ENCODE measurements at places on chromosomes 1 and 21.

DNA sequence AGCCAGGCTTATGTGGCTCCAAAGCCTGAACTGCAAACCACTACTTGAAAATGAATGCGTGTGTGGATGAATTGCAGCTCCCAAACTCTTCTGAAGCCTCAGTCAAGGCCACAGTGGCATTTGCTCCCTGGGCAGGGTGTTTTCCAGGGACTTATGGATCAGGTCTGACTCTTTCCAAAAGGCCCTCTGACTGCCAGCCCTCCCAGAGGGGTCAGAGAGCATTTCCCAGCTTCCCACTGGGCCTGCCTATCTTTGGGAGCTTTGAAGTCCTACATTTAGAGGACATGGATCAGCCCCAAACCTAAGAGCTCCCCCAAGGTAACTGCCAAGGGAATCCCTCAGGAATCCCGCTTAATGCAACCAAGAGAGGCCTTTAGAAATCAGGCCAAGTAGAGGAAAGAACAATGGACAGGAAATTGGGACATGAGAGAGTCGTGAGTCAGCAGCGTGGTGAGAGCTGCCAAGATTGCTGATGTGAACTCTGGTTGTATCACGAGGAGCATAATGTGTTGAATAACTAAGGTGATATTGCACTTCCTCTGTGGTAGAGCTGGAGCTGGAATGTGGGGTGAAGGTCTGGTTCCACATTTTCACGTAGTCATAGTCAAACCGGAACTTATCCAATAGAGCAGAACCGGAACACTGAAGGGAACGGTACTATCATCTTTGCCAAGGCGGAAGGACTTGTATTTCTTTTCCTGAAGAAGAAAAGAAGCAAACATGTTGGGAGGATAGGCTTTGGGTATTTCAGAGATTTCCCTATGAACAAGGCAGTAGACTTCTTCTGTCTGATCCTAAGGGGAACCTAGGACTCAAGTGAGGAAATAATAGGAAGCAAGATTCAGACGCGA is 99.4 kb upstream of the JUN start:
- DNase-seq, result peak; percentile 99

- DNase-seq, result no peak
Measured at GRCh38 chr21:18274370-18274769, 29.7 kb downstream of the CHODL start.

DNA sequence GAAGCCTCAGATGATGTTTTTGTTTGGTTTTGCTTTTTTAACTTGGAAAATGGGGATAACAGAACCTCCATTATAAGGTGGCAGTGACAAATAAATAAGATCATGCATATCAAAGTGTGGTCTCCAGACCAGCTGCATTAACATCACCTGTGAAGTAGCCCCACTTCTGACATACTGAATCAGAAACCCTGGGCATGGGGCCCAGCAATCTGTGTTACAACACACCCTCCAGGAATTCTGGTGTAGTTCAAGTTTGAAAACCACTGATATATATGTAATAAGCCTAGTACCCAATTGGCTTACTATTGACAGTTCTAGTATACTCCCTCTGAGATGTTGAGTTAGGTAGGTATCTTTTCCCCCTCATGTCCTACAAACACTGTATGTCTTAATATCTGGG is 24.1 kb upstream of the RNF19B start:
- DNase-seq, result peak; percentile 92

DNA sequence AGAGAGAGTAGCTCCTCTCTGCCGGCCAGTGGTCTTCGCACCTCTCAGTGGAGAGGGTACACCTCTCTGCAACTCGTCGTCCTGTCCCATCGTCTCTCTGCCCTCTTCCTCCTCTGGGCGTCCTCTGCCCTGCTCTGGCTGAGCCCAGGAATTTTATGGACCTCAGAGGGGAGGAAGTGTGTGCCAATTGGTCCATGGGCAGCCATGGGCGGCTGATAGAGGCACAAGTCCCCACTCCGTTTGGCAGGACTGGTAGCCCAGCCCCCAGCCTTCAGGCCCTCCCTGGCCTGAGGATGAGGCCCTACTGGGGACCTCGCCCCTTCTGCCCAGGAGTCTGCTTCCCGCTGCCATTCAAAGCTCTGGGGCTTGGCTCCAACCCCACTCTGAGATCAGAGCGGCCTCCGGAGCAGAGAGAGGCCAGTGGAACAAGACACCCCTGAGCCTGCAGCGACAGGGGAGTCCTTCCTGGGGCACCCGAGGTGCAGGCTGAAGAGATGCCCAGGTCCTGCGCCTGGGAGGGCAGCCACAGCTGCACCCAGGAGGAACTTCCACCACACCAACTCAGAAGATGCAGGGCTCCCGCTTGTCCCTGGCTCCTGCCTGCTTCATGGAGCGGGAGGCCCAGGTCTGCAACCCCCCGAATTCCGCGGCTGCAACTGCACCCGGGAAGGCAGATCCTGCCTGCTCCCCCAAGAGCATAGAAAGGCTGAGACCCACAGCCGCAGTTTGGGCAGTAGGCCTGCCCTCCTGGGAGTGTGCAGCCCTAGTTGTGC is 659.9 kb downstream of the KCNT2 start:
- DNase-seq, result no peak

GRCh38 chr1:19009882-19010321 is 53.4 kb upstream of the IFFO2 start:
- DNase-seq, result peak; percentile 73

GRCh38 chr1:77143529-77144121 is 75.6 kb downstream of the PIGK start:
- DNase-seq, result peak; percentile 23

DNA sequence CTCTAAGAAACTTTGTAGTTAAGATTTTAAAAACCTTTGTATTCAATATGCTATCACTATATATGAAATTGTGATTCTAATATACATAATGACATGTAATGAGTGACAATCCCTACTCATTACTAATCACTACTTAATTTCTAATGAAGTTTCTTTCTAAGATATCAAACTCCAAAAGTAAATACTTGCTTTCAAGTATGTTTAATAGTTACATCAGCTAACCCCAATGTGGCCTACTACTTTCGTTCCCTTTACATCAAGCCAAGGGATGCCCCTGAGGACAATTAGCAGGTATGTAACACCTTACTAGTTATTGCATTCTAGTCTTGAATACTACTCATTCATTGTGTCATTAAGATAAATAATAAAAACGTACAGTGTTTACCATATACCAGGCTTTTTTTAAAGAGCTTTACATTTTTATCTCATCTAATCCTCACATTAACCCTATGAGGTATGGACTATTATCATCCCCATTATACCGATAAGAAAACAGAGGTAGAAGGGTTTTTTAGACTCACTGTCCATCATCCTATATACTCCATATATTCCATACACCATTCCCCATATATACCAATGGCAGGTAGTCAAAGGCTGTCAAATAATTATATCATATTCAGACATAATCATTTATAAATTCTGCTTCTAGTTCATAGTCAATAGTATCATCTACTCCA is 4.2 kb downstream of the PPP1R15B start:
- DNase-seq, result no peak

GRCh38 chr1:70354332-70355110 is at the start of gene ANKRD13C:
TSS of gene ANKRD13C (minus strand) at chr1:70354722. CDS start at chr1:70354408, 314 bp downstream.
- DNase-seq, result peak; percentile 95

DNA sequence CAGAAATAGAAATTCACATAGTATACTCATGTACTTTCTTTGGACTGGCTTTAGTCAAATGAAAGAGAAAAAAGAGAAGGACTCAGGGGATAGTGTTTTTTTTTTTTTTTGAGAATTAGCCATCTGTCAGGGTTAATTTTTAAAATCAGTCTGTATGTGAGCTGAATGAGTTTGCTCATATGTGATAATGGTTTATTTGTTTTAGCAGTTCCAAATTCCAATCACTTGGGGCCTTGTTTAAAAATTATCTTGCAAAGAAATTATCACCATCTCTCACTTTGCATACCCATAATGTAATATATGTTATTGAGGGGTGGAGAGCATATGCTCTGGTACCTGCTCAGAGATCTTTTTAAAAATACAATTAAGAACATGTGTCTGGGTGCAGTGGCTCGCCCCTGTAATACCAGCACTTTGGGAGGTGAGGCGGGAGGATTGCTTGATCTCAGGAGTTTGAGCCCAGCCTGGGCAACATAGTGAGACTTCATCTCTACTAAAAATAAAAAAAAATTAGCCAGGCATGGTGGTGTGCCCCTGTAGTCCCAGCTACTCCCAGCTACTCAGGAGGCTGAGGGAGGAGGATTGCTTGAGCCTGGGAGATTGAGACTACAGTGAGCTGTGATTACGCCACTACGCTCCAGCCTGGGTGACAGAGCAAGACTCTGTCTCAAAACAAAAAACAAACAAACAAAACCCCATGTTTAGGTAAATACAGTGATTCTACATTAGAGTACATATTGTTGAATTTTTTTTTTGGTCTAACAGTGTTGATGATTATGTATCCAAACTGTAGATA is 19.7 kb downstream of the GNAI3 start:
- DNase-seq, result no peak

DNA sequence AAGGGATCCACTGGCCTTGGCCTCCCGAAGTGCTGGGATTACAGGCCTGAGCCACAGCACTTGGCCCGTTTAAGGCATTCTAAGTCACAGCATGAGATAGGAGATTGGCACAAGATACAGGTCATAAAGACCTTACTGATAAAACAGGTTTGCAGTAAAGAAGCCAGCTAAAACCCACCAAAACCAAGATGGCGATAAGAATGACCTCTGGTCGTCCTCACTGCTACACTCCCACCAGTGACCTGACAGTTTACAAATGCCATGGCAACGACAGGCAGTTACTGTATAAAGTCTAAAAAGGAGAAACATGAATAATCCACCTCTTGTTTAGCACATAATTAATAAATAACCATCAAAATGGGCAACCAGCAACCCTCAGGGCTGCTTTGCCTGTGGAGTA is 33.3 kb upstream of the RCC2 start:
- DNase-seq, result no peak

DNA sequence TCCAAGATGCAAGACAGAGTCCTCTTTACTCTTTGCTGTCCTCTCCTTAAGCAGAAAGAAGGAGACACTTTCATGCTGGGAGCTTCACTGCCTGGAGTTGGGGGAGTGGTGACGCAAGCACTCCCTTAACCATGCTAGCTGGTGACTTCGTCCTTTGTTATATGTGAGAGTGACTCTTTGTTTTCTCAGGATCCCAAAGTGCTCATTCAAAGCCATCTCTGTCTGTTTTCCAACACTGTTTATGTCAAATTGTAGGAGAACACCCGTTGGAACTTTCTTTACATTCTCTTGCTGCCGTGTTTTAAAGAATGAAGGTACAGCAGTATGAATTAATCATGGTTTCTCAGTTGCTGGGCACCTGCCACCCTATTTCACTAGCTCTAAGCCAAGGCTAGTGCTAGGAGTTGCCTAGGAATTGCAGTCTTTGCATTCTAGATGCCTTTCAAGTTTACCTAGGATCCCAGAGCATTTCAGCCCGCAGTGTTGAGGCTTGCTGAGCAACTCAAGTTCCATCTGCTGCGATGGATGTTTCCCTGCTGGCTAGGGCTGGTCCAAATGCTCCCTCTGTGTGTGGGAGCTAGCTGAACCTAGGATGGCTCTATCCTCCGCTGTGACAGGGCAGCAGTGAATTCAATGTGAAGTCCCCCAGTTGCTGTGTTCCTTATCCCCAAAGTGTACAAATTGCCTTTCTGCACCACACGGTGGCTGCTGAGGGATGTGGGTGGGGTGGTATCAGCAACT is 82.6 kb upstream of the GPR52 start:
- DNase-seq, result no peak

DNA sequence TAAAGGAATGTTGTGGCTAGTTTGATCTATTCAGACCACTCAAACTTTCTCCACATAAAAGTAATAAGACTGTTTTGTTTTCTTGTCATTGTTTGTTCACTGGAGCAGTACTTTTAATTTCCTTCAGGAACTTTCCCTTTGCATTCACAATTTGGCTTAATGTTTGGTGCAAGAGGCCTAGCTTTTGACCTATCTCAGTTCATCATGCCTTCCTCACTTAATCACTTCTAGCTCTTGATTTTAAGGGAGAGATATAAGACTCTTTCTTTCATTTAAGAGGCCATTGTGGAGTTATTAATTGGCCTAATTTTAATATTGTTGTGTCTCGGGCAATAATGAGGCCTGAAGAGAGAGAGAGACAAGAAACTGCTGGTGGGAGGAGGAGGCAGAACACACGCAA is 371.7 kb upstream of the DEPDC1 start:
- no peak for DNase-seq

DNA sequence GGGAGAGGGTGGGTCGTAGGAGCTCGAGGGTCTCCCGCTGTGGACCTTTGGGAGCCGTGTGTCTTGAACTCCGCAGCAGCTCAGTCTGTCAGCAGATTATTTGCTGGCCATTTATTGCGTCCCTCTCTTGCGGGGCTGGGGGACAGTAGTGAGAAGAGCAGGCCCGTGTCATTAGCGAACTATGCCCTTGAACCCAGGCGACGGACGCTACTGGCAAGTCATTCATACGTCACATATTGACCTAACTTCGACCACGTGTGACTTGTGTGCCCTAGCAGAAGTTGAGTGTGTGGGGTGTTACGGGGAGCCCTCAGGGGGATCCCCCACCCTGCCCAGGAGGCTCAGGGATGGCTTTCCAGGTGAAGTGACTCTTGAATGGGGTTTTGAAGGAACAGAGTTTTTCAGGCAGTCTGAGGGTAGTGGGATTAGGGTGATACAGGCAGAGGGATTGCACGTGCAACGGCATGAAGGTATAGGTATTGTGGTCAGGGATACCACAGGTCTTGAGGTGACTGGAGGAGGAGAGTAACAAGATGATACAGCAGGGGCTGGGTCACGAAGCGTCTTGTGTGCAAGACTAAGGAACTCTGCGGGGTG is 13.0 kb downstream of the RCC1 start:
- DNase-seq, result peak; percentile 59

DNA sequence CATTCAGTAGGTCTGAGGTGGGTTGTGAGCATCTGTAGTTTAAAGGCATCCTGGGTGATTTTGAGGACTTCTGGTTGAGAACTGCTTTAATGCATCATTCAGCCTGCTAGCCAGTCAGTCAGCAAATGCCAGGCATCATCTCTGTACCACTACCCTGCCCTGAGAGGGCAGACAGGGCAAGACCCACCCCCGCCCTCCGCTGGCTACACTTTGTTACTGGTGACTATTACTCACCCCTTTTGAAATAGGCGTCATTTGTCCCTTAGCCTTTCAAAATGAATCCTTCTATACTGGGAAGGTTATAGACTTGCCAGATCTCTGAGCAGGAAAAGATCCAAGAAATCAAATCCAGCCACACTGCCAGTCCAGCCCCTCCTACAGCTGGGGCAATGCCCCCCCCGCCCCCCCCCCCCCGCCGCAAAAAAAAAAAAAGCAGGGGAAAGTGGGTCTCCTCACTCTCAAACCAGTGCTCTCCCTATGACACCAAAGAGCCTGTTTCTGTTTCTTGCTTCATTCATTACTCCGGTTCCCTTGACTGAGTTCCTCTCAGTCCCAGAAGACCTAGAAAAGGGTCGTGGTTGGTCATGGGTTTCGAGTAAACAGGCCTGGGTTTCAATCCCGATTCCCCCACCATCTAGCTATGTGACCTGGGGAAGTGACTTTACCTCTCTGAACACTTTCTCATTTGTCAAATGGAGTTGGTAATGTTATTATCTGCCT is 4.4 kb downstream of the SELENON start:
- peak; percentile 76 for DNase-seq

DNA sequence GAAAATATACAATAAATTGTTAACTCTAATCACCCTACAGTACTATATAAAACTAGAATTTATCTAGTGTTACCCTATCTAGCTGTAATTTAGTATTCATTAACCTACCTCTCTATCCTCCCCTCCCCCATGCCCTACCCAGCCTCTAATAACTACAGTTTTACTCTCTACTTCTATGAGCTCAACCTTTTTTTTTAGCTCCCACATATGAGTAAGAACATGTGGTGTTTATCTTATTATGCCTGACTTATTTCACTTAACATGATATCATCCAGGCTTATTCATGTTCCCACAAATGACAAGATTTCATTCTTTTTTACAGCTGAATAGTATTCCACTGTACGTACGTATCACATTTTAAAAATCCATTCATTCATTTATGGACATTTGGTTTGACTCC is 46.0 kb upstream of the WARS2 start:
- peak; percentile 14 for DNase-seq
